ENCODE measurements at places on chromosomes 12 and 14. TPM values are rescaled to one million over a fixed set of nuclear protein-coding genes. Genes with fewer than 3 reads are reported as not detected.

- DNase-seq = no peak
Measured at GRCh38 chr14:38311655-38312054, 55.8 kb upstream of the CLEC14A start.

DNA sequence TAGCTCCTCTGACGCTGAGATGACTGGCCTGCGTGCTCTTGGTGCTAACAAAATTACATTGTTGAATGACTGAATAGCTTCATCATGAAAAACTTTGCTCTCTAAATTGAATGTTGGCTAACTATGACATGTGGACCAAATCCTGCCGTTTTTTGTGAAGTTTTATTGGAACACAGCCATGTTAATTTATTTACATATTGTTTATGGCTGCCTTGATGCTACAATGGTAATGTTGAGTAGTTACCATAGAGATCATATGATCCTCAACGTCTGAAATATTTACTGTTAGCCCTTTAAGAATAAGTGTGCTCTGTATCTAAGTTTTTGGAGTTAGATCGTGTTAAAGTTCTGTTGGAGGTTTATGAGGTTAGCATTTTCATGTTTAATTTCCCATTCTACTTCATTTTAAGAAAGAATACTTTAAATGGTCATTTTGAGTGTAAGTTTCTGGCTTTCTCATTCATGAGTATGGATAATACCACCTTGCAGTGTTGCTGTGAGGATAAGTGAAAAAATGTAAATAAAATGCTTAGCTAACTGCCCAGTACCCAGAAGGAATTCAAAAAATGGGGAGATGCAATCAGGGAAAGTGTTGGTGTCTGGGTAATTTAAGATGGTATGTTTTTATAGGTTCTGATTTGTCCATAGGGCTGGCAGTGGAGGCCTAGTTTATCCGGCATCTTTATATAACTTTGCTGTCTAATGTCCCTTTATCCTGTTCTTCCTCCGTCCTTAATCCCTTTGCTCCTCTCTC, 35.3 kb downstream of the NUBPL start:
- no peak for DNase-seq

Gene CCDC177
- not detected for polyA plus RNA-seq

DNA sequence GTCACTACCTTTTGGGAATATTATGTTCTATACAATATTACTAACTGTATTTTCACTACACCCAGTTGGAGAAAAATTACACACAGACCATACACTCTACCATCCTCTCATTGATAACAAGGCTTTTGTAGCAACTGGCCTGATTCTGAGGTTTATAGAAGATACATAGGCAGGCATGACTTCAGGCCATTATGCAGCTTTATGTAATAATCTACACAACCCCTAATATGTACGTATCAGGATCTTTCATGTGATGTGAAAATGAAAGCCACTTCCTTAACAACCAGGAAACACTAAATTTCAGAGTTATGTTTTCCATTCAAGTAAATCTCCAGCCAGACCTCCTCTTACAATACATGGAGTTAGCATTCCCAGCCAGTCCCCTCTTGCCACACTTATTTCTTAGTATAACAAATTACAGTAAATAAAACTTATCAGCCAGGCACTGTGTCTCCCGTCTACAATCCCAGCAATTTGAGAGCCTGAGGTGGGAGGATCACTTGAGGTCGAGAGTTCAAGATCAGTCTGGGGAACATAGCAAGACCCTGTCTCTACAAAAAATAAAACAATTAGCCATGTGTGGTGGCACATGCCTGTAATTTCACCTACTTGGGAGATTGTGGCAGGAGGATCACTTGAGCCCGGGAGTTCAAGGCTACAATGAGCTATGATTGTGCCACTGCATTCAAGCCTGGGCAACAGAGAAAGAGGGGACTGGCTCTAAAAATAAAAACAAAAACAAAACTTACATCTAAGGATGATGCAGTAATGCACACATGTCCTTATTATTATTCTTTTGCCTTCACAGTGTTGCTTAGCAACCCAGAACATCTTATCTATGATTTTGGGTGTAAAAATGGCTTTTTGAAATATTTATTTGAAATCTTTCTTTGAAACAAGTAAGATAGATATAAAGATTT, 10.4 kb upstream of the OSBPL8 start:
- no peak for DNase-seq

GRCh38 chr12:1608713-1609119, 14.3 kb upstream of the FBXL14 start:
- DNase-seq = no peak
